ENCODE measurements at places on chromosomes 7 and 10.

DNA sequence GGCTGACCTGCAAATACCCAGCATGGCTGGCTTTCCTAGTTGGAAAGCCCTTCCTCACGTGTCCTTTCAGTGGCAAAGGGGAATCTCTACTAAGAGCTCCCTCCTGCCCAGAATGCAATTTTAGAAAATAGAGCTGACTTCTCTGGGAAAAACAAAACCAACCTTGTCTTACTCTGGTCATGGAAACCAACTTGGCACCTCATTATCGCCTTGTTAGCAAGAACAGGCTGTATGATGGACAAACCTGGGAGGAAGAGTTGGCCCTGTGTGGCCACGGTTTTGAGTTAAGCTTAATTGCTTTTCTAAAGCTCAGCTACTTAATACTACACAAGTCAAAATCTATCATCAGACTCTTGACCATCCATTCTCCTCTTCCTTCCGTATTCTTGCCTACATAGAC is 94.1 kb upstream of the PDCD4 start:
- DNase-seq: no peak

DNA sequence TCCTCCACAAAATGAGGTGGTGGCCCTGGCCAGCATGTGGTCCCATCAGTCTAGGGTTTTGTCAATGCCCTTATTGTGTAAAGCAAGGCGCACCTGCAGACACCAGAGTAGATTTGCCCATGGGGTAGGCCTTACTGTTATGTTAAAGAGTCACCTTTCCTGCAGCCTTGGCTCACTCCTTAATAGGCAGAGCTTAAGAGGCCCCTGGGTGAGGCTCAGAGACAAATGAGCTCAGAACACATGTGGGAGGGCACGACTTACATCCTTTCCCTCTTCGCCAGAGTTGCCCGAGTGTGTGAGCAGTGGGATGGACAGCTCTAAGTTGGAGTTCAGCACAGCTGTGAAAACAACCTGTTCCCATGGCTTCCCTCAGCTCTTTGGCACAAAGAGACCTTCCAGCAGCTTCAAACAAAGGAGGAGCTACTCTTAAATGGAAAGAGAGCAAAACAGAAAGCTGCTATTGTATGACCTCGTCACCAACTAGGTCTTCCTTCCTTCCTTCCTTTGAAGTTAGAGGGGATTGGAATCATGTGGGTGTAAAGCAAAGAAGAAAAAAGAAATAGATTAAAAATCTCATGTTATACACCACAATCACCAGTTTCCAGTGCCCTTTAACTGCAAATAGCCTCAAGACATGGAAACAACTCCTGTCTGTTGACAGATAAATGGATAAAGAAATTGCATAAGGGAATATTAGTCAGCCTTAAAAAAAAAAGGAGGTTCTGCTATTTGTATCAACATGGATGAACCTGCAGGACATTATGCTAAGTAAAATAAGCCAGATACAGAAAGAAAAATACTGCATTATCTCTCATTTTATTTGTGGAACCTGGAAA is 11.9 kb upstream of the XPNPEP1 start:
- DNase-seq: peak; percentile 75

GRCh38 chr10:33967606-33968120 is 633.2 kb upstream of the NRP1 start:
- DNase-seq: no peak

GRCh38 chr10:93248583-93249227 is 175.0 kb downstream of the CYP26A1 start:
- no peak for DNase-seq

DNA sequence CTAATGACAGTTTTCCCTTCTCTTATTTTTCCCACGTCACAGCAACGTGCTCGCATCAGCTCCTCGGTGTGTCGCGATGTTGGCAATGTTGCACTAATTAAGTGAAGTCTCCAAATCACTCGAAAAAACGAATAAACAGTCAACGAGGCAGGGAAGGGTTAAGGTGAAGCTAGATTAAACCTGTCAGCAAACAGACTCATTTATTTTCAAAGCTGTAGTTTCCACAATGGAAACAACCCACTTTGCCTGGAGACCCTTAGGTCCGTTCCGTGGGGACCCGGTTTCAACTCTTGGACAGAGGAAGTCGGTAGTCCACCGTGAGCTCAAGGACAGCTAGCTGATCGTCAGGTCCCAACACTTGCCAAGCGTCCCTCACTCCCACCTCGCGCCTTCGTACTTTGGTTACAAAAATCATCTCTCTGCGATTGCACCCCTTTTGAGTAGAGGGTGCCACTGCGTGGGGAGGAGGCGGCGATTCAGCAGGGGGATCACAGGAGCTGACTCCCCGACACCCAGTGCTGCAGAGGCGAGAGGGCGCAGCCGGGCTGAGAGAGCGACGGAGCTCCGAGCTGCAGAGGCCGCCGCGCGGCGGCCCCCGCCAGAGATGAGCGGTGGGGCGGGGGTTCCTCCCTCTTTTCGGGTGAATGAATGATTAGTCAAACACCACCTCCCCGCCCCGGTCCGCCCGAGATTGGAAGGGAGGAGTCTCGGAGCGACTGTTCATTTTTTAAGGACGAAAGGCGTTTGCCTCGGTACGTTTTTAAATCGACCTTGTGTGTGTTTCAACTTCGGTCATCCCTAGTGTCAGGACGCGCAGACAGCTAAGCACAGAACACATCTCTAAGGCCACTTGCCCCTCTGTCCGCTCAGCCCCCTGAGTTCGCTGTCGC is 1.3 kb upstream of the BMPER start:
- peak; percentile 32 for DNase-seq

- DNase-seq: no peak
Measured at GRCh38 chr10:101658975-101659374, 36.0 kb downstream of the FBXW4 start.

GRCh38 chr7:64313740-64314491 is at the start of gene ZNF736:
ZNF736 (plus strand) TSS chr7:64313961; CDS start chr7:64314151, 190 bp downstream.
- DNase-seq: peak; percentile 92

GRCh38 chr10:10394933-10395658 is 622.6 kb upstream of the CELF2 start:
- no peak for DNase-seq

GRCh38 chr10:35126062-35126529 is 550 bp upstream of the CREM start:
- no peak for DNase-seq

- no peak for DNase-seq
Measured at GRCh38 chr7:14818871-14819270, 83.7 kb downstream of the DGKB start.

GRCh38 chr7:101410743-101411507 is 48.2 kb downstream of the COL26A1 start:
- DNase-seq: no peak

DNA sequence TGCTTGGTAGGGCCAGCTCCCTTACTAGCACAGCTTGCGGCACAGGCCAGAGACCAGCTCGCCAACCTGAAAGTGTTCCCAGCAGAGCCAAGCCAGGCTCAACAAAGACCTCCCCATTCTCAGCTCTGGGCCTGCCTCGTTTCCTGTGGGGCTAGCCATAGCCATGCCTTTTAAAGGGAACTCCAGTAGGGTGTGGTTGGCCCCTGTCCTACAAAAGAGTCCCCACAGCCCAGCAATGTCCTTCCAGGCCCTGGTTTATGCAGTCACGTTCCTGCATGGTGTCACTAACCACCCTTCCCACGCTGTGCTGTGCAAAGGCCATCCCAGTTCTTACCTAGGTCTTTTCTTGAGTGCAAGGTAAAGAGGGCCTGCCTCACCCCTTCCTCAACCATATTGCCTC is 87.8 kb upstream of the LRRC4 start:
- DNase-seq: no peak

- DNase-seq: no peak
Measured at GRCh38 chr7:4861673-4862072, at the start of gene PAPOLB. PAPOLB (minus strand) TSS chr7:4862030; CDS start chr7:4861810, 220 bp downstream.

- DNase-seq: no peak
Measured at GRCh38 chr10:124279882-124280281, 138.8 kb downstream of the OAT start.

DNA sequence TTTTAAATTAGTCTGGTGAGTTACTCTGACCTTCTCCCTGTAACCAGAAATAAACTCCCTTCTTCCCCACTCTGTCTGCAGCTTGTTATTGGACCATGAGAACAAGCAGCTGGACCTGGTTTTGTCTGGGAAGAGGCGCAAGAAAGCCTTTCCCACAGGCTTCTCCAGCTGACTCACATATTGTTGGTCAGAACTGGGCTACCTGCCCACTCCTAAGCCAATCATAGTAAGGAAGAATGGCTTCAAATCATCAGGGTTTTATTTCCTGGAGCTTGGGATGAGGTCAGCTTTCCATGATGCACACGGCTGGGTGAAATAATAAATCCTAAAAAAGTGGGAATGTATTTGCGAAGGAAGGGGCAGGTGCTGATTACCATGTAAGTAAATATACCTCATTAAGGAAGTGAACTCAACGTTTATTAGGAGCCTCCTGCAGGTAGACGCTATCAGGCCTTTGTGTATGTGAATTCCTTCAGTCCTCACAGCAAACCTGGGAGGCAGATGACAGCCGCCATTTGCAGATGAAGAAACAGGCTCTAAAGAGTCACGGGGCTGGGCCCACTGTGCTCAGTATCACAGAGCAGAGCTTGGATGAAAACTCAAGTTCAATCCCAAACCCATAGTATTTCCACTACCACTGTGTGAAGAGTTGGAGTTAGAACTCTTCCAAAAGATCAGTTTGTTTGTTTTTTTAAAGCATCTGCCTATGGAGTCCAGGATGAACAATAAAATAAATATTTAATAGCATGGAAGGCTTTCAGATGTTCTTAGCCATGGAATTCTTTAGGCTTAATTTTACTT is 32.8 kb downstream of the IL15RA start:
- no peak for DNase-seq

- DNase-seq: no peak
Measured at GRCh38 chr10:101832325-101832771, 11.3 kb downstream of the KCNIP2 start.

DNA sequence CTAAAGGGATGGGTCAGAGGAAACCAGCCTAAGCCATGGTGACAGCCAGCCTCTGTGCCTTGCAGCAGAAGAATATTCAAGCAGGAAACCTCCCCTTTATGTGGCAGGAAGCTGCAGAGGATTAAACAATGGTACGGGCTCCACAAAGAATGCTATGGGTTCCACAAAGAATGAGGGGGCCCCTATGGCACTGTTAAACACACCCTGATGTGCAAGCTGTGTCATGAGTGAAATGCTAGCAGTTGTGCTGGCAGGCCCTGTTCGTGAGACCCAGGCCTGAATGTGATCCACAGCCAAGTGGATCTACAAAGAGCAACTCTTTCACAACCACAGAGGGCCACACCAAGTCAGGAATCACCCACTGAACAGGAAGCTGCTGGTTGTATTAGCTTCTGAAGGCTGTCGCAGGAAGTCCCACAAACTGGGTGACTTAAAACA is 68.9 kb downstream of the MYOF start:
- DNase-seq: no peak

DNA sequence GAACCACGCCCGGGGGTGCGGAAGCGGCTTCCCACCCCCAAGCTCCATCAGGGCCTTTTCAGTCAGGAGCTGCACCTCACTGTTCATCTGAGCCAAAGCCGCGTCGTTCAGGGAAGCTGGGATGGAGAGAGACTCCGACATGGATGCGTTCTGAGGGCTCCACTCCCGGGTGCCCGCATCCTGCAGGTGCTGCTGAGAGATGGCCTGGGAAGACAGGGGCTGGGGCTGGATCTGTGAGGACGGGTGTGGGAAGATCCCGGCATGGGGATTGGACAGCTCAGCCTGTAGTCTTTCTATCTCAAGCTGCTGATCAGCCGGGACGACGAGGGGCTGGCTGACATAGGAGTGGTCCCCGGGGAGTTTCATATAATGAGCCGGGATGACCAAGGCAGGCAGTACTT is 45.0 kb upstream of the NMT2 start:
- DNase-seq: no peak

GRCh38 chr7:135427166-135427565 is 82.7 kb downstream of the CNOT4 start:
- DNase-seq: no peak

GRCh38 chr10:32332299-32332750 is 14.6 kb downstream of the EPC1 start:
- DNase-seq: no peak

DNA sequence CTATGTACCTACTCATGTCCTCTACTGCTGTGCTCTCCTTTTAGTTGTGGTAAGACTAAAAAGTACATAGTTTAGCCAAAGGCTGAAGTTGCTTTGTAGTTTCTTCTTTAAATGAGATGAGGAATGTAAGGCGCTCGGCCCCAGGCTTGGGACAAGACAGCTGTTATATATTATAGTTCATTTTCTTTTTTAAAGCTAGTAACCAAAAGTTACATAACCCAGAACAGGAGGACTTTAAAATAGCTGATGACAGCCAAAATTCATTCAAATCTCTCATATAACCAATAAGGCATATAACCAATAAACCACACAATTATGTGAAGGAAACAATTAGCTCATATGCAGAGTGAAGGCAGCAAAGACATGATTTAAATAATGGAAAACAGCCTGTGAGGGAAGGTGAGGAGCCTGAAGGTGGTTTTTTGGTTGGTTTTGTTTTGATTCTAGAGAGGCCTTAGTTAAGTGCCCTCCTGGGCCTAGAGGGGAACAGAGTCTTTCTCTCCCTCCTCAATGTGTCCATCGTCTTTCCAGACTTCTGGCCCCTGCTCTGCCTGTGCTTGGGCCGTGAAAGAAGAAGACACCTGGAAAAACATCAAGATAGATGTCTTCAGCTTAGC is 35.8 kb downstream of the SLC26A4 start:
- no peak for DNase-seq

DNA sequence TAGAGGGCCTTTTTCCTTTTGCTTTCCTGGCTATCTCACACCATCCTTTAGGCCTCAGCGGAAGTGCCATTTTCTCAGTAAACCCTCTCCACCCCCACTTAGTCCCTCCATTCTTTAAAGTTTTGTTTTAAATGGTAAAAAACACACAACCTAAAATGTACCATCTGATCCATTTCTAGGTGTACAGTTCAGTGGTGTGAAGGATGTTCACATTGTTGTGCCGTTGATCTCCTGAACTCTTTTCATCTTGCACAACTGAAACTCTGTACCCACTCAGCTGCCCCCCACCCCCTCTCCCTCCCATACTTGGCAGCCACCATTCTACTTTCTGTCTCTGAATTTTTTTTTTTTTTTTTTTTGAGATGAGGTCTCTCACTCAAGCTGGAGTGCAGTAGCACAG is 52.2 kb downstream of the SNX10 start:
- no peak for DNase-seq

GRCh38 chr10:130020651-130021382 is 56.7 kb upstream of the EBF3 start:
- no peak for DNase-seq

DNA sequence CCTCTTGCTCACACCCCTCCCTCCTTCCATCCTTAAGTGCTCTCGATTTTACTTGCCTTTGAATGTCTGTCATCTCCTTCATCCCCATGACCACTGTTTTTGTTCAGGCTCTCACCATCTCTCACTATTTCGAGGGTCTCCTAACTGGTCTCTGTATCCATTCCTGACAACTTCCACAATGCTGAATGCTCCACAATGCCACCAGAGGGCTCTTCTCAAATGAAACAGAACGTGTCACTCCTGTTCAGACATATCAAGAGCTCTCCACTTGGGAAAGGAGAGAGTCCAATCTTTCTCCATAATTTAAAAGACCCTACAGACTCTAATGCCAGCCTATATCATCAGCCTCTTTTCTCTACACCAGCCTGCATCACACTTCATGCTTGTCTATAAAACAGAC is 9.0 kb upstream of the SLC13A1 start:
- DNase-seq: peak; percentile 13

GRCh38 chr7:17679458-17679857 is 260.8 kb downstream of the SNX13 start:
- no peak for DNase-seq

Measured in NCI-H345 (cell line).